ENCODE measurements at places on chromosomes 4 and X.
A peak's percentile ranks its signal among the peaks of the same experiment; 100 is the strongest.

DNA sequence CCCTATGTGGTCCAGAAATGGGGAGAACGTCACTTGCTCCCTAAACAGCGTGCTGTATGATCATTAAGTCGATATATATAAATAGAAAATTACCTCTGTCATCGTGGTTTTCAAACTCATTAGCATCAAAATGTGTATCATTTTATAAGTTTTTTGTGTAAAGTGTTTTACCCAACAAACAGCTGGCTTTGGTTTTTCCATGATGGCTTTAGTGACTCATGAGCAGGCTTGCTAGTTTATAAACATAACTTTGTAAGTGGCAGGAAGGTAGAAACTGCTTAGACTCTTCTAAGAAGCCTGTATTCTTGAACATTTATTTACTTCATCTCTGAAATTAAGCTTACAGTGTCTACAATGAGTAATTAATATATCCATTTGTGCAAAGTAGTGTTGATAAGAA is 108.4 kb upstream of the DIPK2B start:
- no peak for DNase-seq

- DNase-seq = peak; percentile 60
Observed at GRCh38 chr4:139015948-139016471, 429 bp downstream of the NOCT start.

DNA sequence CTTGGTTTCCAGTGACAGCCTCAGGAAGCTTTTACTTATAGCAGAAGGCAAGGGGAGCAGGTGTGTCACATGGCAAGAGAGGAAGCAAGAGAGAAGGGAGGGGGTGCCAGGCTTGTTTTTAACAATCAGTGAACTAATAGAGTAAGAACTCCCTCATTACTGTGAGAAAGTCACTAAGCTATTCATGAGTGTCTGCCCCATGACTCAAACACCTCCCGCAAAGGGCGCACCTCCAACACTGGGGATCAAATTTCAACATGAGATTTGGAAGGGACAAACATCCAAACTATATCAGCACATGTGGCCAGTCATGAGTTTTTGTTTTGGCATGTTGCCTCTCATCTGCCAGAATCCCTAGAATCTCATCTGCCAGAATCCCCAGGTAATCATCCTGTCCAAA is 183.5 kb upstream of the C1QTNF7 start:
- no peak for DNase-seq

GRCh38 chr4:98359646-98360045 is 98.5 kb downstream of the RAP1GDS1 start:
- DNase-seq = no peak

GRCh38 chrX:57985951-57986350 is 75.7 kb upstream of the ZXDA start:
- no peak for DNase-seq

- peak; percentile 91 for DNase-seq
Observed at GRCh38 chrX:150200820-150201287, 162.3 kb upstream of the MAMLD1 start.

Data from NB4 (cell line).